Hypothalamus (tissue), 51 donors: ENCODE measurements at places on chromosomes 3 and 15.

GRCh38 chr3:54859184-54859583, 68.7 kb downstream of the LRTM1 start:
- DNase-seq: no peak

GRCh38 chr3:41026394-41027177, 172.7 kb upstream of the CTNNB1 start:
- peak; percentile 21 for DNase-seq

- DNase-seq: no peak
Observed at GRCh38 chr15:69854521-69855181, 243.1 kb downstream of the TLE3 start.

- no peak for DNase-seq
Observed at GRCh38 chr3:105274958-105275357, 91.8 kb upstream of the ALCAM start.

DNA sequence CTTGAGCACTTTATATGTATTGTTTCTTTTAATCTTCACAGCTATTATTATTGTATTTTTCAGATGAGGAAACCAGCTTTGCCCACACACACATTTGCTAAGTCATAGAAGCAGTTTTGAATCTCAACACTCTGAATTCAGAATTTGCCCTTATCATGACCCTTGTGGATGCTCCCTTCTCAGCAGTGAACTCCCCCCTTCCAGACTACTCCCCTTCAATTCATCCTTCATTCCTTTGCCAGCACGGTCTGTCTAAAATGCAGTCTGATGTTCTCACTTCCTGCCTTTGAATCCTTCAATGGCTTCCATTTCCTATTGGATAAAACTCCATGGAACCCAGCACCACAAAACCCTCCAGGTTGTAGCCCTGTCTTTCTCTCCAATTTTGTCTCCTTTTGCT, 52.5 kb upstream of the TSC22D2 start:
- no peak for DNase-seq

GRCh38 chr3:133928903-133929607, 33.4 kb upstream of the RAB6B start:
- no peak for DNase-seq

DNA sequence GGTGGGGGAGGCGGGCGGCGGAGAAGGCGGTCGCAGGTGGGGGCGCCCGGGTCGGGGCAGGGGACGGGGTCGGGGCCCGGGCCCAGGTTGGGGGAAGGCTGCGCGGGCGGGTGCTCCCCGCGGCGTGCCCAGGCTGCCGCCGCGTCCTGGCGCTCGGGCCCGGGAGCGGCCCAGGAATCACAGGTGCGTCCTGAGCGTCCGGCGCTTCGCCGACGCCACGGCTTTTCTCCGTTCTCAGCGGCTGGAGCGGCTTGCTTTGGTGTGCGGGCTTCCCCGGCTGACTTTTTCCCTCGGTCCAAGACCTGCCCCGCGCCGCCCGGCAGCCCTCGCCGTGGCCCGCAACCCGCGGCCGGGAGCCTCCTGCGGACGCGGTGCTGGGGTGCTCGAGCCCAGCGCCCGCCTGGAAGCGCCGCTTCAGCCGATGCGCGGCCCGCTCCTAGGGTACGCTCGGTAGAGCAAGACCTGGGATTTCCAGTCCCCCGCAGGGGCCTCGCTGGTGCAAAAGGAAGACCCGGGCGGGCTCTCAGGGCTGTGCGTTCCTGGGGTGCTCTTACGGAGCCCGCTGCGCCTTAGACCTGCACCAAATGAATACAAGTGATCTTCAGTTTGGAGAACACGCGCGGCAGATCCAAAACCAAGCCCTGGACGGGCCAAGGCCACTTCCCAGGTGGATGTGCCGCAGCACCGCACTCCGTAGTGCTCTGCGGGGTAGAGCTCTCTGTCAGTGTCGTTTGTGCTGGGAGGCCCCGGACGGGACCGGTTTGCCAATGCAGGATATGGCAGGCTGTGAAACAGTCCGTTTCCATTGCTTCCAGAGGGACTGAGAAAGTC, 639 bp downstream of the NIPA1 start:
- DNase-seq: peak; percentile 25

DNA sequence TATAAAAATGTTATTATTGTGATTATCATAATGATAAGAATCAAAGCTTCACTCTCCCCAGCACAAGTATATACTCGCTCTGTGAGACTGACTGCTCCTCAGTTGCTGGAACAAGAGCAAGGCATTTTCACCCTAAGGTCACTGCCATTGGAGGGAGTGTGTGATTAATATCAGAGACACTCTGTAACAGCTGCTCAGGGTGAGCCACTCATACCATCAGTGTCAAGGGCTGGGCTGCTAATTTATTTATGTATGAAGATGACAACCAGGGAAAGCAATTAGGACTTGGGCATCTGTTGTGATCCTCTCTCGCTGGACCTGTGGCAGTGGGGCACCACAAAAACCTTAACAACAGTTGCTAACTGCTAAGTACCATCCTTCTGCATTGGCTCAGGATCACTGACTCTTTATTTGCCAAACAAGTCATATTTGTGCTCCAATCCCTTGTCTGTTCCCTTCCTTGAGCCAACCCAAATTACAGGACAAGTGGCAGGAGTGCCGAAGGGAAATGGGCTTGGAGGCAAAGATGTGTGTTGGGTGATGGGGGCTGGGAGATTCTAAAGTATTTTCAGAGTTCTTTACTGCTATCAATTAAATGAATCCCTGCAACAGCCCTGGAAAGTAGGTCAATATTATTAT, 297.5 kb upstream of the STT3B start:
- DNase-seq: no peak
